ENCODE measurements at places on chromosomes 7 and 10.

- DNase-seq: no peak
Observed at GRCh38 chr10:97028126-97028831, 157.5 kb downstream of the SLIT1 start.

GRCh38 chr10:30422151-30422695 is 11.8 kb upstream of the MAP3K8 start:
- no peak for DNase-seq

DNA sequence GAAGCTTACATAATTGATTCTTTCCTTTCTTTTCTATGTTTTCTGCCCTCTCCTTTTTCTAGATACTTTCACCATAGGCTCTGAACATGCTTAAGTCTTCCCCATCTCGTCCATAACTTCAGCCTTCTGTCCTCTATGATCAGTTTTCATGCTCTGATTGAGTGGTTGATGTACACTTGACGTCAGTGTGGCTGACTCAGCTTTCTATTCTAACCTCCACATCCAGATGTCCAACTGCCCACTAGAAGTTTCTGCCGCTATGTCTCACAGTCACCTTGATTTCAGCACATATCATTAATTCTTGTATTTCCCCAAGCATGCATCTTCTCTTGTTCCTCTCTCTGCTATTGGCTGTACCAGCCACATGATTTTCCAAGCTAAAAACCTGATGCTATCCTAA is 15.0 kb downstream of the CDK14 start:
- no peak for DNase-seq

DNA sequence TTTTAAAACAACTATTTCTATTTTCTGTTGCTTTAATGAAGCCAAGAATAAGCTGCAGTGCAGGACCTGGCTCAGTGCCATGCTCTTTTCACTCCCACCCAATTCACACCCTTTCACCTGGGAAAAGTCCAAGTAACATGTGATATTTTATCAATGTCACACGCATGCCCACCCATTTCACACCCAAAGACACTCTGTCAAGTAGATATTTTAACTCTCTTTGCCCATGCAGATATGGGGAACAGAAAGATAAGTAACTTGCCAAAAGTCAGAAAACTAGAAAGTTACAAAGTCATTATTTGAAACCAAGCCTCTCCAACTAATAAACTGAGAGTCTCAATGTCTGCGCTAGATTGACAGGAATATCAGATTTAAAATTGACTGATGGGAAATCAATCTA is 706.7 kb upstream of the PHF14 start:
- no peak for DNase-seq

- no peak for DNase-seq
Observed at GRCh38 chr10:3672220-3672619, 112.8 kb downstream of the KLF6 start.

DNA sequence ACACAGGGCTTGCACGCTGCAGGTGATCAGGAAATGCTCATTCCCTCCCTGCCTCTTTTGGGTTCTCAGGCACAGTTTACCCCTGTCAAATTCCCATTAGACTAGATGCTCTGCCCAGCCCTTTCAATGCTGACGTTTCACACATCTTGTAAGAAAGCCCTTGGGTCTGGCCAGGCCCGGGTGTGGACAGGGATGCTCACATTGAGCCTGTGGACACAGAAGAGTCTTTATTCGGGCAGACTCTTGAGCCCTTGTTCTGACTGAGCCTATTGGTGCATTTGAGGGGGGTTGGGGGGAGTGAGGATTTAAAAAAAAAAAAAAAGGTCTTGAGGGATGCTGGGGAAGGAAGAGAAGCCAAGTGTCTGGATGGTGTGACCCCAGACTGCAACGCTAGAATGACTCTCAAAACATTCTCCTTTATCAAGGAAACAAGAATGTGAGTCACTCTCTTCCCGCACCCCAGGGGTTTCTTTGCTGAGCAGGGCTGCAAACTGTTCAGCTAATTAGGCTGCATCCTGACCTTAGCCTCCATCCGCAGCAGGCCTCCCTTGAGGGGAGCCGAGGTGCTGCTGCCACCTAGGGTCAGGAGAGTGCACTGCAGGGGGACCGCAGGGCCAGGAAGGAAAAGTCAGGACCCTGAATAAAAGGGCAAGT is 53.6 kb upstream of the TMEM72 start:
- DNase-seq: peak; percentile 40

- no peak for DNase-seq
Observed at GRCh38 chr10:18144928-18145327, 4.7 kb downstream of the CACNB2 start.

GRCh38 chr7:2210551-2211258 is 22.0 kb downstream of the MAD1L1 start:
- DNase-seq: no peak

DNA sequence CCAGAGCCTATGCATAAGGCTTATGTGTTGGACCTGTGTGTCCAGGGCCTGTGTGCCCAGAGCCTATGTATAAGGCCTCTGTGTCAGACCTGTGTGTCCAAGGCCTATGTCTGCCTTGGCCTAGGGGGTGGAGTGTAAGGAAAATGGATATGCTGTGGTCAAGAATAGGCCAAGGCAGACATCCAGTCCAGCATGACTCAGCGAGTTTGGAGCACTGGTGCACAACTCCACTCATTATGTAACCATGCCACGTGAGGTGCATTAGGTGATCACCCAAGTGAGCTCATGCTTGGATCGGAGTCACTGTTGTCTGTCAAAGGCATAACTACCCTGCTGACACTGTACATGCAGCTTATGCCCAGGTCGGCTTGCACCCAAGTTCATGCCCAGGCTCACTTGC is 238.9 kb downstream of the CACNA2D1 start:
- DNase-seq: no peak

GRCh38 chr10:19168584-19168983 is 120.0 kb downstream of the MALRD1 start:
- DNase-seq: no peak
